ENCODE measurements at places on chromosomes 3 and 15.

- peak; percentile 3 for DNase-seq
Measured at GRCh38 chr3:106397006-106397405, 528.2 kb upstream of the CBLB start.

DNA sequence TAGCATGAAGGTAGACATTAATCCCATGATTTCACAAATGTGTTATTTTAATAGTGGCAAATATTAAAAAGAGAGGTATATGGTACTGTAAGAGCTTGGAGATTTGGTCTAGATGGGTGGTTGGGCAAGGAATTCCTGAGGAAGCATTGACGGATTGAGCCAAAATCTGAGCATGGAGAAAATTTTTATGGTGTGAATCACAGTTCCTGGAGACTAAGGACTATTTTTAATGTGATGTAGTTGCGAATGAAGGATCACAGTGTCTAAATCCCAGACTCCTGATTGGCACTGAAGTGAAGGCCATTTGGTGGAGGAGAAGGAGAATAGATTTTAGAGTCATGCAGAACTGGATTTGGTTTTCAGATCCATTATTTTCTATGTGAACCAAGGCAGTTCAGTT, 188.7 kb upstream of the FEZF2 start:
- no peak for DNase-seq

DNA sequence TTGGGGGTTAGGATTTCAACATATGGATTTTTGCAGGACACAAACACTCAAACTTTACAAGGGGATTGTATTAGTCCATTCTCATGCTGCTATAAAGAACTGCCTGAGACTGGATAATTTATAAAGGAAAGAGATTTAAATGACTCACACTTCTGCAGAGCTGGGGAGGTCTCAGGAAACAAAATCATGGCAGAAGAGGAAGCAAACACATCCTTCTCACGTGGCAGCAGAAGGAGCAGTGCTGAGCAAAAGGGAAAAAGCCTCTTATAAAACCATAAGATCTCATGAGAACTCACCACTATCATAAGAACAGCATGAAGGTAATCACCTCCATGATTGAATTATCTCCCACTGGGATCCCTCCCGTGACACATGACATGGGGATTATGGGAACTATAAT, 1183.1 kb downstream of the ZPLD1 start:
- DNase-seq: no peak

DNA sequence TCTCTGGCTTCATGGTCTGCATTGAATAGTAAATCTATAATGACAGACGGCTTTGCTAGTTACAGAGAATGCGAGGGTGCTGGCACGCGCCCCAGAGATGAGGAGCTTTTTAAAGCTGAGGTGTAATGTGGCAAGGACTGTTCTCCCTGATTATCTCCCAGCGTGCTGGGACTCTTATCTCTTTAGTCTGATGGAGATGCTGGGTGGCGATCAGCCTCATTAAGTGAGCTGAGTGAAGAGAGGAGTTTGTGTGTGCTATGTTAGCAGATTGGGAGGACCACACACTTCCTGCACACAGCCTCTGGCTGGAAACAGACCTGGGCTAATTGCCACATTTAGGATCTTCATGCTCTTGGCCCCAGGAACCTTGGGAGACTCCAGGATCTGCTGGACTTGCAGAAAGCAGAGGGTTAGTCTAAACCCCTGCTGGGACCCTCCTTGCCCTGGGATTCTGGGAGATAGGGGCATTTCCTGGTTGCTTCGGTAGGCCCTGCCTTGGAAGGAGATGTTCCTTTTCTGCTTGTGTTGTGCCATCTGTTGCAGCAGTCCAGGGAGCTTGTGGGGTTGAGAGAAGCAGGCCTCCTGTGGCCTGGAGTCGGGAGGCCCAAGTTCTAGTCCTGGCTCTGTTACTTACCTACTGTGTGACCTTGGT, 15.0 kb downstream of the PDIA5 start:
- no peak for DNase-seq

- peak; percentile 32 for DNase-seq
Measured at GRCh38 chr3:132285620-132285945, 31.6 kb upstream of the ACP3 start.

GRCh38 chr15:58393241-58393662, 38.5 kb upstream of the LIPC start:
- no peak for DNase-seq

DNA sequence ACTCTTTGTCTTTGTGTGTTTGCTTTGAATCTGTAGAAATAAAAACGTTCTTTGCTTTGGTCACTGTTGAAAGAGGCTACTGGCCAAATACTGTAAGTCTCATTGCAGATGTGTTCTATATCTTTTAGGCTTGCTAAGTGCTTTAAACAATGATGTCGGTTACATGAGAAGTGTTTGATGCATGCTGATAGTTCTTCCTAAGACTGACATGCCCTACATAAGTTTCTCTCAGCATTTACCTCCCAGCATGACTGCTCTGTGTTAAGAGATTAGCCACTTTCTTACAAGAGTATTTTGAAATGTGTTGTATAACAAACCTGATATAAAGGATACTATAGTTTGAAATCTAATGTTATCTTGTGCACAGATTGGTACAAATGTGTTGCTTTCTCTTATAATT, 1088.7 kb downstream of the NSUN3 start:
- peak; percentile 2 for DNase-seq

GRCh38 chr3:71389191-71389590, 194.3 kb downstream of the FOXP1 start:
- DNase-seq: no peak

DNA sequence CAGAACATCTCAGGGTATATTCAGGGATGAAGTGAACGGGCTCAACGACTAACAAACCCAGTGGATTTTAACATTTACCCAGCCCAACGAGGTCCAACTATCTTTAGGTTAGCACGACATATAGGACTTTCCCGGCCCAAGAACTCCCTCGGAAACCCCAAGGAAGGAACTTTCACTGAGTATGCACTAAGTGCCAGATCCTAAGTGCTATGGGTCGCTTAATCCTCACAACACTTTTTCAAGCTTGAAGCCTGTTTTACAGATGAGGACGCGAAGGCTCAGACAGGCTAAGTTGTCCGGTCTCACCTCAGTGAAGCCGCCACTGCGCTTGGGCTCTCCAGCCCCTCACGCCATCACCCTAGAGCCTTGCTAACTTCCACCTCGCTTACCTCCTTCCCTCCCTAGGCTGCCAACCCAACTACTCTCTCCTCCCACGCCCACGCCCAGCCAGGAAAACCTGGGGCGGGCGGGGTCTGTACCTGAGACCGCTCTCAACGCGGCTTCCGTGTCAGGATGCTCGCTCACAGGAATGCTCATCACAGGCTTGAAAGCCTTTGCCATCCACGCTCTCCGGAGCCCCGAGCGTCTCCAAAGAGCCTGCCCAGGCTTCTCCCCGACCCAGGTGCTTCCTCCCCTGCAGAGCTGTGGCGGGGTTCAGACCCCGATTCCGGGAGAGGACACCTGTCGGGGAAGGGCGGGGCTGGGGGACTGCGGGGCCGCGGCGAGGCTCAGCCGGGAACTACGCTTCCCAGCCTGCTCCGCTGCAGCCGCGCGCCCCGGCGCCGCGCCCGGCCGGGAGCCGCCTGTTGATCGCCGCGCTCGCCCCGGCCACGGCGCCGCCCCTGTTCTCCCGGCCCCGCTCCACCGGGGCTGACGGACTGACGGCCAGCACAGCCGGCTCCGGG, at the start of gene TMOD2:
TMOD2 (plus strand) TSS at position 806 of the 905 bp plus-strand sequence. CDS start 14,845 bp downstream, outside the sequence.
- DNase-seq: peak; percentile 87

DNA sequence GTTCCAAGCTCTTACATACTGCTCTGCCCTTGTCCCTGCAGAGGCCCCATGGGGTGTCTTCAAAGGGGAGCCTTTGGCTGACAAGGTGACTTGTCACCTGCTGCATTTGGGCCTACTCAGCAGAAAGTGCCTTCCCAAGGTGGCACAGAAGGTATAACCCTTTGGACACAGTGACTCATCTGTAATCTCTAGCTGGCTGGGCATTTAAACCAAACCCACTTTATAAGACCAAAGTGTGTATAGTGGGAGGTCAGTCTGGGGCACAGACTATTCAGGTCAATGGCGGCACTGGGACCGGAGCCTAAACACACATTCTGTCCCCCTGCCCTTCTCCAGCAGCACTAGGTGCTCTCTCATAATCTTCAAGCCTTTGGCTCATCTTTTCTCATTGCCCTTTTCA, 35.1 kb downstream of the GJD2 start:
- DNase-seq: no peak

- DNase-seq: peak; percentile 81
Measured at GRCh38 chr15:66039117-66039871, 170.0 kb downstream of the RAB11A start.

DNA sequence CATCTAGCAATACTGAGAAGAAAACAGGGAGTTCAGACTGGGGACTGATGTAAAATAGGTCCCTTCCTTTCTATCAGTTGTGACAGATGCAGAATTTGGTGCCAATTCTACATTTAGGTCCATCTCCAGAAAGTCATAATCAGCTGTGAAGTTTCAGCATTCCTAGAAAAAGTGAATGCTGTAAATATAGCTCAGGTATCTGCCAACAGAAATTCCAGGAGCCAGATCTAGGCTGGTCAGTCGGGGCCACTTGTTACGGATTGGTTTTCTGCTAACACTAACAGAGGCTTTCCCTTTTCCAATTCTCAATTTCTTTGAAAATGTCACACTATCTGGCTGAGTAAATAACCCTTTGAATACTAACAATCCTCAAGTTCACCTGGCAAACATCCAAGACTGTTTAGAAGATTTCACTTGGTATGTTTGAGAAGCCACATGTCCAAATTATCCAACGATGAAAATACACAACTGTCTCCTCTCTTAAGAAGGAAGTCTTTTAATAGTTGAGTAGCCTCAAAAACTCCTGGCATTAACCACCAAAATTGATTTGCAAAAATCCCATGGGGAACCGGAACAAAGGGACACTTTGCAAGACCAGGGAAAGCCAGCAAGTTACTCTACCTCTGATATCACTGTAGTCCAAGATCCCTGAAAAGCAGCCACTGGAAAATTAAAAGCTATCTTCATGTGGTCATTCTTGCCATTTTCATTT, 222.3 kb downstream of the ZMAT3 start:
- no peak for DNase-seq

GRCh38 chr3:69505770-69506407, 120.0 kb upstream of the FRMD4B start:
- no peak for DNase-seq

GRCh38 chr3:19734453-19734852, 199.6 kb downstream of the EFHB start:
- DNase-seq: no peak

DNA sequence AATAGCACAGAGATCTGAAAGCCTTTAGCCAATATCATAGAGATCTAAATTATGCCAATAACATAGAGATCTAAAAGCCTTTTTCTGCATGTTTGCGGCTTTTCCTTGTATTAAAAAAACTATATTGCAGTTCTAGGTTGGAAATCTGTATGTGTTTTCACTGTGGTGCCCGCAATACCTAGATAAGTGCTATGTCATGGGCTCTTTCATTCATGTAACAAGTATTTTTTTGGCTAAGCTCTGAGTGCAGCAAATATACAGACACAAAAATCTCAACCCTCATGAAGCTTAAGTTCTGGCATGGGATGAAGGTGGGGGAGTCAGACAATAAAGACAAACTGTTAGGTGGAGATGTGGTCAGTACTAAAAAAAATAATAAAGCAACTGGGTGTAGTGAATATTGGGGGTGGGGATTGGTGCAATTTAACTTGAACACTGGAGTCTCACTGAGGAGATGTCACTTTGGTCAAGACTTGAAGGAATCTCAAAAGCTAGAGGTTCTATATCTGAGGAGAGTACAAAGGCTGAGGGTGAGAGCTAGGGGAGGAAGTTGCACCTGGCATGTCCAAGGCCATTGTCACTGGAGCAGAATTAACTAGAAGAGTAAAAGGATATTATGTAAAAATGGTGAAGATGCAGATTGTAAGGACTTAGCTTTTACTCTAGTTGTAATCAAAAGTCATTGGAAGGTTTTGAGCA, 973 bp downstream of the BUB1B start:
- peak; percentile 24 for DNase-seq

DNA sequence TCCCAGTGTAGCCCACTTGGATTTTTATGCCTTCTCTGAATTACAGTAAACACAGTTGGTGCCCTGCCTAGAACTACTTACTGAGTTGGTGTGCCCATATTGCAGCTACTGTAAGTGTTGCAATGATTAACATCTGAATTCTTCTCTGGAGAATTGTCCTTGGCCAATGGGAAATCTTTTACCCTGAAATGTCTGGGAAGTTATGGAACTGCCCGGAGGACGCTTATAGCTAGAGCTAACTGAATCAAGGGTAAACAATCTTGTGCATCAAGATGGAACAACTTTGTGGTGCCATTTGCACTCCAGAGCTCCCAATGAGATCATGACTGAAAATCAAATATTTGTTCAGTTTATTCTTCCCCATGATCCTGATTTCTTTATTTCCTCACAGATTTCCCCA, 246.7 kb upstream of the CBLB start:
- no peak for DNase-seq

DNA sequence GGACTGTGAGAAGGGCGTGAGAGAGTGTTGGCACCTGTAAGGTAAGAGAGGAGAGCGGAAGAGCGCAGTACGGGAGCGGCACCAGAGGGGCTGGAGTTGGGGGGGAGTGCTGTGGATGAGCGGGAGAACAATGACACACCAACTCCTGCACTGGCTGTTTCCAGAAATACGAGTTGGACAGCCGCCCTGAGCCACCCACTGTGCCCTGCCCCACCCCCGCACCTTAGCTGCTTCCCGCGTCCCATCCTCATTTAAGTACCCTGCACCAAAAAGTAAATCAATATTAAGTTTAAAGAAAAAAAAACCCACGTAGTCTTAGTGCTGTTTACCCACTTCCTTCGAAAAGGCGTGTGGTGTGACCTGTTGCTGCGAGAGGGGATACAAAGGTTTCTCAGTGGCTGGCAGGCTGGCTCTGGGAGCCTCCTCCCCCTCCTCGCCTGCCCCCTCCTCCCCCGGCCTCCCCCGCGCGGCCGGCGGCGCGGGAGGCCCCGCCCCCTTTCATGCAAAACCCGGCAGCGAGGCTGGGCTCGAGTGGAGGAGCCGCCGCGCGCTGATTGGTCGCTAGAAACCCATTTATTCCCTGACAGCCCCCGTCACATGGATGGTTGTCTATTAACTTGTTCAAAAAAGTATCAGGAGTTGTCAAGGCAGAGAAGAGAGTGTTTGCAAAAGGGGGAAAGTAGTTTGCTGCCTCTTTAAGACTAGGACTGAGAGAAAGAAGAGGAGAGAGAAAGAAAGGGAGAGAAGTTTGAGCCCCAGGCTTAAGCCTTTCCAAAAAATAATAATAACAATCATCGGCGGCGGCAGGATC, at the start of gene SOX2:
SOX2 (plus strand) TSS at position 601 of the 811 bp plus-strand sequence. CDS start 436 bp downstream, outside the sequence.
- peak; percentile 99 for DNase-seq

DNA sequence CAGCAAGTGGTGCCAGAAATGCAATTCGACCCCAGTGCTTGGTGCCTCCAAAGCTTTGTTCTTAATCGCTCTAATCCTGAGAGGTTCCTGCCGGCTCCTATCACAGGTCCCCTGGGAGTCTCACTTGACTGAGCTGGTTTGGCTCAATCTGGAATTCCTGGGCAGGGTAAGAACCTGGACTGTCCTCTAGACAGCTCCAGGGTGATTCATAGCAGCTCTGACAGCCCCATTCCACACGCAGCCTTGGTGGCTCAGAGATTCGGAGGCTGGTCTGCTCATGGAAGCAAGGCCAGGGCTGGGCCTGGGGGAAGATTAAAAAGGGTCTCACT, 37.9 kb downstream of the MYO5C start:
- peak; percentile 54 for DNase-seq
